ENCODE measurements at places on chromosomes 11 and 22. TPM values are rescaled to one million over a fixed set of nuclear protein-coding genes. Genes with fewer than 3 reads are reported as not detected.

Gene ST14
- polyA plus RNA-seq, result 0.08 TPM

Gene CCDC87
- polyA plus RNA-seq, result 0.08 TPM

Gene PGA5
- not detected for polyA plus RNA-seq

GRCh38 chr11:44957776-44958564 is 7.3 kb upstream of the TP53I11 start:
- DNase-seq, result no peak

Gene IGLL1
- polyA plus RNA-seq, result not detected

DNA sequence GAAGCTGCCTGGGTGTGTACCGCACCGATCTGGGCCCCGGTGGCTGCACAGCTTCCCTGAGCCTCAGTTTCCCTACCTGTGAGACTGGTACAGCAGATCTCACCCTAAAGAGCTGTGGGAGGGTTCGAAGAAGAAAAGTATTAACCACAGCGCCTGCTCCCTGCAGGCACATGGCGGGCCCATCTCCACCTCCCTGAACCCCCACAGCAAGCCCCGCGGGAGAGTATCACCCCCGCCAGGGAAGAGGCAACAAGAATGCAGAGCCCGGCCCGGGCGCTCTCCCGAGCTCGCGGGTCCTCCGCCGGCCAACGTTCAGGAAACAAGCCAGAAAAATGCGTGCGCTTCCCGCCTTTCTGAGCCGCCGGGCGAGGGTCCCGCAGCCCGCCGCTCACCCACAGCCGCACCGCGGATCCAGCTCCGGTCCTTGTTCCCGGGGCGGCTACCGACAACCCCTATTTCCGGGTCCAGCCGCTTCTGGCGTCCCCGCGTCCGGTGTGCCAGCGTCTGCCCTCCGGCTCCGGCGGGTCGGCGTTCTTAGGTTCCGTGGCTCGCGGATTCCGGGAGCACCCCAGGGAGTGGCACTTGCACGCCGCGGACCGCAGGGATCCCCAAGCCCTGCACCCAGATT is at the start of gene TOP3B:
TOP3B (minus strand) TSS at position 450 of the 628 bp plus-strand sequence. CDS start 7,078 bp downstream, outside the sequence.
- DNase-seq, result peak; percentile 62

DNA sequence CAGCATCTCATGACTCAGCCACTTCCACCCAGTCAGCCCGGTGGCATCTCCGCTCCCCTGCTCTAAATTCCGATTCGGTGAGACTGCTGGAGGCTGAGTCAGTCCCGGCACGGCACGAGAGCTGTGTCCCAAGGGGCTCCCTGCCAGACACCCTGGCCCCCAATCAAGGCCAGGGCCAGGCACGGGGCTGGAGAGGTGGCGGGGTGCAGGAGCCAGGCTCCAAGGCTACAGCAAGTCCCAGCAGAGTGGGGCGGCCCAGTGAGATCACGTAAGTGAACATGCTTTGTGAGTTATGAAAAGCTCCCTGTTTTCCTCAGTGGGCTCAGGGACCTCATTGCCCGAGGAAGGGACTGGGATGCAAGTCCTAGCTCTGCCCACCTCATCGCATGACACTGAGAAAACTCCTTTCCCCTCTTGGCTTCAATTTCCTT is 3.0 kb downstream of the C11orf68 start:
- peak; percentile 94 for DNase-seq

GRCh38 chr11:78022397-78023396 is at the start of gene KCTD14:
Gene KCTD14, minus strand, starts transcription at chr11:78023276. Its CDS starts 27 bp downstream, at chr11:78023249.
- DNase-seq, result no peak

GRCh38 chr11:88402784-88403183 is 65.2 kb upstream of the CTSC start:
- no peak for DNase-seq

GRCh38 chr11:18054511-18055103 is 8.5 kb upstream of the TPH1 start:
- no peak for DNase-seq

DNA sequence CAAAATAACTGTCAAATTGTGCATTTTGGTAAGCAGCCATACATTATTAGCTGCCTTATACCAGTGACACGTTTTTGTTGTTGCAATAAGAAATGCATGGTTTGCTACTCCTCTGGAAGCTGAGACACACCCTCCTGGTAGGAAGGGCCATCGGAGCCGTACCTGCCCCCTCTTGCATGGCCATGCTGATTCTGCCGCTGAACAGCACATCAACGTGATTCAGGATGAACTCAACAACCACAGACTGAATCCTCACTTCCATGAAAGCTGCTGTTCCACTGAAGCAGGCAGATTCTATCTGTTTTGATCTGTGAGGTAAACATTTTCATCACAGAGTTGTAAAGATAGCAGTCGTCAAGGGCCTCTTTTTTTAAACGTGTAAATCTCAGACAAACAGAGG is 38.6 kb upstream of the TP53AIP1 start:
- no peak for DNase-seq
